8988T (cell line): ENCODE measurements at places on chromosomes 12 and 14.
A peak's percentile ranks its signal among the peaks of the same experiment; 100 is the strongest.

GRCh38 chr12:132506328-132507160 lies 16.6 kb downstream of the FBRSL1 start:
- DNase-seq: no peak

DNA sequence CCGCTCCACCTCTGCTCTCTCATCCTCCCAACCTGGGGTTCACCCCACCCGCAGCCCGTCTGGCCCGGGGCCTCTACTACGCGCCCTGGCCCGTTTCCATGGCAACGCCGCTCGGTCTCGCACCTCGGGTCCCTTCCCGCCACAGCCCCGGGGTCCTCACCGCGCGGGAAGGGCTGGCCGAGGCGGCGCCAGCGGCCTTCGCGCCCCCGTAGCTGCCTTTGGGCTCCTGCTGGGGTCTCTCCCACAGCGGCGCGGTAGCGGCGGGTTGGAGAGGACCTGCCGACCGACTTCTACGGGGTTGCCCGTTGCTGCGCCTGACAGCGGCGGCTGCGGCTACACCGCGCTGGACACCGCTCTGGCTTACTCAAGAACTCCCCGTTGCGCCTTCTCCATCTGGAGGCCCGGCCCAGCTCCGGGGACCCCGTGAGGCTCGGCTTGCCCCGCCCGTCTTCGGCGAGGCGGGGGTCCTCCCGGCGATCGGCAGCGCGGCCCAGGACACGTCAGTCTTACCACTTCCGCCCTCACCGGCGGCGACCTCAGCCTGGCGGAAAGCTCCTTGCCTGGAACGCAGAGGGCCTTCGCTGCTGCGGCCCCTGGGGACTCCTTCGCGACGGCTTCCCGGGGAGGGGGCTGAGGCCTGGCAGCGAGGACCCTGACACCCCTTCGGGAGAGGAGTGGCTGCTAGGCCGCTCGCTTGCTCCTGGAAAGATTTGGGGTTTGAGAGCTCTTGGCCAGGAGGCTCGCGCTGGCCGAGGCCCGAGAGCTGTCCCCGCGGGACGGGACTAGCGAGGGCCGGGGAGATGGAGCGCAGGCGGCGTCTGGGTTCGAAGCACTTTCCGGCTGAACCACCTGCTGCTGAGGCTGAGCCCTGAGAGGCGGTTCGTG lies at the start of gene TM9SF1:
Gene TM9SF1 (minus strand): TSS at position 256 of the 885 bp plus-strand sequence. CDS start 422 bp downstream, outside the sequence.
- peak; percentile 82 for DNase-seq

DNA sequence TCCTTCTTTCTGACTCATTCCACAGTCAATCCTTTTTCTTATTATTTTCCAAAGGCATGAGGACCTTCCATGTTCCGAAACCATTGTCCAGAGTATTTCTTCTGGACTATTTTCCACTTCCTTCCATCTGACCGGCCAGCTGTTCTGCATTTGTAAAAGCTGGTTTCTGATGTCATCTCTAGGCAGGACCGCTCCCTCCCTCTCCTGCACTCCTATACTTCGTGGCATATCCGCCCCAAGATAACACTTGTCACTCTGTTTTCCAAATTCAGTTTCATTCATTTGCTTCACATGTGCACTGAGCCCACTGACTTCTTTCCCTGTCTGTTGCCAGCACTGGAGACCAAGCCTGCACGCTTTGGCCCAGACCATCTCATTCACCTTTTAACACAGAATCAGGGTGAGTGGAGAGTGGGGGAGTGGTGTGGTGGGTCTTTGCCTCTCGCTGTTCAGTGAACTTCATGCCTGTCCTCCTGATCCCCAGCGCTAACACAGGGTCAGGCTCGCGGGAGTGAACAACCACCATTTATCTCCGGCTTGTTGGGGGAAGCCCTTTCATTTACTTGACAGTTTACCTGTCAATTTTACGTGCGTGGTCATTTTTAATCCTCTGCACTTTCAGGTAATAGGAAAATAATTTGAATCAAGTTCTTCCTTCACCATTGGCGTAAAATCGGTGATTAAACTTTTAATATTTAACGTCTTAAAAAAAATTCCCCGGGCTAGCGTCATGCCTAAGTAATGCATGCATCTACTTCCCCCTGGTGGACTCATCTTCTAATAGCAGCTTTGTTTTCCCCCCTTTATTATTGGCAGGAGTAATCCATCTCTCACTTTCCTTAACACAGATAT lies 52.5 kb downstream of the C12orf75 start:
- peak; percentile 35 for DNase-seq

DNA sequence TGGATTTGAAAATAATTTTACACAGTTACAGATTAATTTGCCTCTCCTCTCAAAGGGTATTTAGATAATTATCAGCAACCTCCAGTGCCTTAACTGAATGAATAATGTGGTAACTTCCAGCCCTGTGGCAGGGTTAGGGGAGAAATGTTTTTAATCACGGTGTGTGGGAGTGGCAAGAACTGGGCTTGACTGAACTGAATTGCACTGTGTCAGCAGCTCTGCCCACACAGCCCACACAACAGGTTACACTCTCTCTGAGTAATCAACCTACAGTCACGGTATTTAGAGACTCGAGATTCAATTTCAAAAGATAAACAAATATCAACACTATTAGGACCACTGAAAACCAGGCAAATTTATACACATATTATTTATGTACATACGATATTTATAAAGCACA lies 198.5 kb downstream of the KCNC2 start:
- no peak for DNase-seq

GRCh38 chr14:79516009-79516408 lies 695.3 kb downstream of the DIO2 start:
- no peak for DNase-seq

GRCh38 chr14:101763941-101764709 lies 2.6 kb downstream of the PPP2R5C start:
- no peak for DNase-seq
